HuH-7 (cell line): ENCODE measurements at places on chromosomes 16 and 17.

DNA sequence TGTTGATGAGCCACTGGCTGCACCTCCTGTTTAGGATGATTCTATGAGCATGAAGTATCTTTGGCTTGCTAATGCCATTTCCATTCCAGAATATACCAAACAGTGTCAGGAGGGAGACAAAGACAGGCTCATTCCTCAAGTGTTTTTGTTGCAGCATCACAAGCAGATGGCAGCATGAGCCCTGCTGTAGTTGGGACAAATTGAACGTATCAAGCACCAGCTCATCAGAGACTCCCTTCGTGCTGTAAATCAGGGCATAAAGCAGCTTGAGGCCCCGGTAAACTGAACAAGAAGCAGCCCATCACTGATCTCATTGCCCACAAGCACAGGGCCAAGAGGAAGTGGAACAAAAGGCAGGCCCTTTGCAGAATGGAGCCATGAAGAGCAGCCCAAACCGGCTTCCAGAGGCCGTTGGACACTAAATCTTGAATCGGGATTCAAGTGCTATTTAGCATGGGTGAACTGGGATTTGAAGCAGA is 45.9 kb upstream of the HS3ST3A1 start:
- DNase-seq: no peak

DNA sequence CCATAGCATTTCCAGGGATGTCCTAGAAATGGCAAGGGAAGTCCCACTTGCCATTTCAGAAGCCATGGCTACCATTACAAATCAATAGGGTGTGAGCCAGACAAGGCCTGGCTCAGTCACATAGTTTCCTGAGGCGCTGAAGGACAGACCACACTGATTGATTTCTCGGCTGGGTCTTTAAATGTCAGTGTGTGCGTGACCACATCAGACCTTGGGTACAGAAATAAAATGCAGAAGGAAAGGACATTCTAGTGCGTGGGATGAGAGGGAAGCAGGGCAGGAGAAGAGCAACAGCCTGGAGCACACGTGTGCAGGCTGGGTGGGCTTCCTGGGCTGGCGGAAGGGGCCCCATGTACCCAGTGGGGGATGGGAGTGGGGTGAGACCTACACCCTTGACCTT is 58.7 kb upstream of the LYRM9 start:
- DNase-seq: no peak

GRCh38 chr16:26031286-26031685 is 339.5 kb downstream of the HS3ST4 start:
- no peak for DNase-seq

GRCh38 chr16:11242658-11243057 is 13.3 kb downstream of the SOCS1 start:
- DNase-seq: no peak

- DNase-seq: no peak
These were observed 15.7 kb upstream of the CD79B start for GRCh38 chr17:63947711-63948330.

DNA sequence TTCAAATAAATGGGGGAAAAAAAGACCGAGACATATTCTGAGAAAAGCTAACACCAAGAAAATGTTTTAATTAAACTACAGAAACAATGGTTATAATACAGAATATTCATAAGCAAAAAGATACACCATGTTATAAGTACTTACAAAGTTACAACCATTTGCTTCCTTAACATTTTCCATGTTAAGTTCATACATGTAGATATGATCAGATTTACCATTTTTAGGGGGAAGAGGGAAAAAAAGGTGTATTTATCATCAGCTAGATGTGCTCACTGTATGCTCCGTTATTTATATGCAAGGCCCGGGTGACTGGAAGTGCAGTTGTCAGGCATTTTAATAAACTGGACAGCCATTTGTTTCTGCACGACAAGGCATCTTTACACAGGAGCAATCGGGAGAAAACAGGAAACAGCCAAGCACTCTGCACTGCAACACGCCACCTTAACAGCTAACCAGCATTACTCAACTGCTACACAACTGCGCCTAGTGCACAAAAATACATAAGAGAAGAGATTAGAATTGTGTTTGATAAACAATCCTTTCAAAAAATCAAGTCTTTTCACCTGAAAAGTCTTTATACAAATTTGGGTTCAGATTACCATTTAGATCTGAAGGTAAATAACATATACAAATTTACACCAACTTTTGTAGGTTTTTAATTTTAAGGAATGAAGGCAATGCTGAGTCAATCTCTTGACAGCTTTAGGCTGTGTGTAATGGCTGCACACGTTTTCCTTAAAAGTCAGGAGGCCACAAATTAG is 2.9 kb downstream of the SRSF2 start:
- DNase-seq: no peak

DNA sequence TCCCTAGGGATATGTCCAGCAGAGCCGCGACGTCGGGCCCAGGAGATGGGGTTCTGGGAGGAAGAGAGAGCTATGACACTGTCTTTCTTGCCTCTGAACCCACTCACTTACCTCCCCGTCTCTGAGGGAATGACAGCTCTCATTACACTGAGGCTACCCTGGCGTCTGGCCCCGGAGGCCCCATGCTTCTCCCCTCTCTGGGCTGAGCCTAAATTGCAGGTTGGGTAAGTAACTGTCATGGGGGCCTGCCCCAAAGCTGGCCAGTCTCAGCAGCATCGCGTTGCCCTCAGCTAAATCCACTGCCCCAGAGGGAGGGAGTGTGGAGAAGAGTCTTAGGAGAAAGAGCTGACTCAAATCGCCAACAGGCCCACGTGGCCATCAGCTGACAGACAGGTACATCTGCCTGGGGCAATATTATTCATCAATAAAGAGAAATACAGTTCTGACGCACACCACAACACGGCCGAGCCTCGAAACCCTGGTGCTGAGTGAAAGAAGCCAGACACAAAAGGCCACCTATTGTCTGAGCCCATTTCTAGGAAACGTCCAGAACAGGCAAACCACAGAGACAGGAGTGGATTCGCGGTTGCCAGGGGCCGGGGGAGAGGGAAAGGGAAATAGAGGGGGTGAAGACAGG is 156.4 kb downstream of the C16orf95 start:
- no peak for DNase-seq

DNA sequence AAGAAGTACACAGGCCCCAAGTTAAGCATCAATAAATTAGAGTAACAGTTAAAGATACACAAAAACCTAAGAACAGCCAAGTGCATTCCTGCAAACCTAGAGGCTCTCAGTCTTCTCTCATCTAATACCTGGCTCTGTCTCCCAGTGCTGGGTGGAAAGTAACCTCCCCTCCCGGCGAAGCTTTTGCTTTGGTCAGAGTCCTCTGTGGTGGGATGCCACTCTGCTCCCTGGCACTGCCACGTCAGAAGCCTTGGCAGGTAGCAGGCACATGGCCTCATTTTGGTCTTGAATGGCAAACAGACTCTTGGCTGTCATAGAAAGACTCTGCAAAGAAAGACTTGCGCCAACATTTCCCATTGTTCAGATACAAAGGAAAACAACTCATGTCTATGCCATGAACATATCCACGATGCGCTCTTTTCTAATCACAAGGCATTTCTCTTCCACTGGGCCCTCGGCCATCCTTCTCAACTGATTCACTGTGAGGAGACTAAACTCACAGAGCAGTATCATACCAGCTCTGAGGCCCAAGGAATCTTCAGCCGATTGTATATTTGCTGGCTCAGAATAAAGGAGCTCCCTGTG is 21.2 kb downstream of the MTHFSD start:
- no peak for DNase-seq

DNA sequence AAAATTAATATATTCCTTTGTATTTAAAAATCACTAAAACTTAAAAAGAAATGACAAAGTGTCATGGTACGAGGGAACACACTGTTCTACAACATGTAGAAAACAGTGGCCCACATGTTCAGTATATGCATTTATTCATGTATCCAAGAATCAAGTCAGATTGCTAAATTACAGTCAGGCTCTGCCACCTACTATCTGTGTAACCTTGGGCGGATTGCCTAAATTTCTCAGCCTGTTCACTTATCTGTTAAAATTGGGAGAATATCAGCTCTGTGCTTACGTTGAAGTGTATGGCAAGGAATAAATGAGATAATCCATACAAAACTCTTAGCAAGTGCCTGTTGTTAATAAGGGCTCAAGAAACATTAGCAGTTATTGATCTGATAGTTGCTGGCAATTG is 3.4 kb upstream of the USP22 start:
- DNase-seq: no peak
